NCI-H2171 (cell line): ENCODE measurements at places on chromosomes 7 and 10.

GRCh38 chr10:44415121-44415520 lies 30.2 kb upstream of the CXCL12 start:
- DNase-seq, result no peak

GRCh38 chr7:44911911-44912310 lies 26.6 kb upstream of the PURB start:
- DNase-seq, result no peak

- DNase-seq, result no peak
Observed at GRCh38 chr10:27601503-27601902, 97.4 kb downstream of the RAB18 start.

DNA sequence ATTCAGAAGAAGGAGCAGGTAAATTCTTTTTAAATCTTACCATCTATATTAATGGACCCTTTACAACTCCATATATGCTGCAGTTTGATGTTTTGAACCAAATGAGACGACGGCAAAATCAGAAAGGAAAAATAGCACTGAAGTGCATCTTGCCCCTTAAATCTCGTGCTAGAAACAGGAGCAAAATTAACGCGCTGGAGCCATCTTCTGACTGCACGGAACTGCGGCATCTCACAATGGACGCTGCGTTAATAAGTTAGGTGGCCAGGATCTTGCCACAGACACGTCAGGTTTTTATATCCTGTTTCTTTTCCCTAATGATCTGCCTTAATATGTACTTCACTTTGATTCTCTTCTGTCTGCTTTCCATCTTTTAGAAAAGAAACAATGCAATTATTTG lies 354.5 kb downstream of the TFEC start:
- DNase-seq, result no peak
